ENCODE measurements at places on chromosomes 12 and 14.

- no peak for DNase-seq
These were observed 42.3 kb upstream of the ESRRB start for GRCh38 chr14:76333664-76334063.

DNA sequence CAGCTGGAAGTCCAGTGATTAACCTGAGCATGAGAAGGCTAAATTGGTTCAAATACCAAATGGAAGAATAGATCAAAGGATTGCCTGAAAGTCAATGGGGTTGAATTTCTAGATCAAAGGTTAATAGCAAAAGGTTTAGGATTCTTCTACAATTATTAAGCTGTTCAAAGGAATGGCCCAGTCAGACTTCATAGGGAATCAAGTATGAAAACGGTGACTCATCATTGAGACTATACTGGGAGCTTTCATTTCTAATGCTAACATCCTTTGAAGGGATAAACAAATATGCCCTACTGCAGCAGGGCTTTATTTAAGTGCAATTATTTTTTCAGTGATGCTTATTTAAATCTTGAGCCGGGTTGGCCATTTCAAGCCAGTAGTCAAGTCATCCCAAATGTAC lies 152.8 kb downstream of the RIMBP2 start:
- DNase-seq = no peak

DNA sequence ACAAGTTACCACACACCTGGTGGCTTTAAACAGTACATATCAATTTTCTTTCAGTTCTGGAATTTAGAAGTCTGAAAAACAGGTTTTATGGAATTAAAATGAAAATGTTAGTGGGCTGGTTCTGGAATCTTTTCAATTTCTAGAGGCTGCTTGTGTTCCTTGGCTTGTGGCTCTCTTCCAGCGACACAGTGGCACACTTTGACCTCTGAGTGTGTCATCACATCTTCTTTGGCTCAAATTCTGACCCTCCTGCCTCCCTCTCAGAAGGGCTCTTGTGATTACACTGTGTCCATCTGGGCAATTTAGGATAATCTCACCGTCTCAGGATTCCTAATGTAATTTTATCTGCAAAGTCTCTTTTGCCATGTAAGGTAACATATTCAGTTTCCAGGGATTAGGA lies 170.0 kb downstream of the PLCZ1 start:
- DNase-seq = no peak

DNA sequence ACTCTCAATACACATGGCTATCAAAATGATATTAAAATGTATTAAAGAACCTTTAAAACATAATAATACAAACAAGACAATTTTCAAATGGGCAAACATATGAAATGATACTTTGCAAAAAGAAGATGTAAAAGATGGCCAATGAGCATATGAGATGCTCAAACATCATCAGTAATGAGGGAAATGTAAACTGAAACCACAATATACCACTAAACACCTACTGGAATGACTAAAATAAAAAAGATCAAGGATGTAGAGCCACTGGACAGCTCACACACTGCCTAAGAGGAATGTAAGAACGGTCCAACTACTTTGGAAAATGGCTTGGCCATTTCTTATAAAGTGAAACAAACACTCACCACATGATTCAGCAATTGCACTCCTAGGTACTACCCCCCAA lies 97.2 kb upstream of the BBS10 start:
- DNase-seq = no peak

DNA sequence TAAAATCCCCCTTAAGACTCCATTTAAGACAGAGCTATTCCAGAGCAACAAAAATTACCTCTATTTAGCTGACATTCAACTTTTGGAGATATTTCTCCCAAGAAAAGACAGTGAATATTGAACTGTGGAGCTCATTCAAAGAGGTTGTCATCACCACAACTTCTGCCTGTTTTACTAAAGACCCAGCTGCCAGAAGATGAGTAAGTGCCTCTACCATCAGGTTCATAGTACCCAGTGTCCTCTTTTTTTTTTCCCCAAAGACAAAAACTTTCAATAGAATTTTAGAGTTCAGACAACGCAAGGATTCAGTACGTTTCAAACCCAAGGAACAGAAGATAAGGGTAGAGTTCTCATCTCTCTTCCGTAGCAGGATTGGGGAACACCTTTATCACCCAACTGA lies 461.3 kb downstream of the BCAT1 start:
- DNase-seq = no peak

GRCh38 chr12:14846042-14846587 lies 2.8 kb upstream of the ART4 start:
- DNase-seq = no peak

DNA sequence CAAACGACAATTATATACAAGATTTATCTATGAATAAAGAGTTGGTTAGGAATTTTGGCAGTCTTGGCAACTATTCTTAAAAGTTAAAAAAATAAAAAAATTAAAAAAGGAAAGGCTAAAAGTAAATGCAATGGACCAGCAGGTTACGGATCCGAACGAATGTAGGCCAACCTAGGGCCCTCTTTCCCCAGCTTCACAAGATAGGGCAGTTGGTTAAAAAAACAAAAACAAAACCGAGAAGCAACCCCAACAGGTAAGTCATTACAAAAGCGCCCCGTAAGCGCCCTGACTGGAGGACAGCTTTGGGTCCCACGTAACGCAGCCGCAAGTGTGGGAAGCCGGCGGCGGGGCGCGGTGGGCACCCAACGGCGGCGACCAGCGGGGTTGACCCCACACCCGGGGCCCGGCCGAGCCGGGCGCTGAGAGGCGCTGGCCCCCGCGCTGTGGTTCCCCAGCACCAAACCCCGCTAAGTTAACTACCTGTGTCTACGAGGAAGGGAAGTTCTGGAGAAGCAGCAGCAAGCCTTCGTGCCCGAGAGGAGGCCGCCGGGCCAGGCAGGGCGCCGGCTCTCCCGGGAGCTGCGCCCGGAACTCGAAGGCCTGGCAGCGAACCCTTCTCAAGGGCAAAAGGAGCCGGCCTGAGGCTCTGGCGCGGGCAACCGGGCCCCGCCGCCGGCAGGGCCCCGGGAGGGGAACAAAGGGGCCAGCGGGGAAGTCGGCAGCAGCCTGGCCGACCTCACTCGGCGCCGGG lies 882 bp downstream of the HECTD1 start:
- DNase-seq = no peak

GRCh38 chr12:12947902-12948301 lies 4.1 kb downstream of the GPRC5D start:
- DNase-seq = no peak

GRCh38 chr14:26078561-26078960 lies 519.3 kb downstream of the NOVA1 start:
- DNase-seq = no peak

DNA sequence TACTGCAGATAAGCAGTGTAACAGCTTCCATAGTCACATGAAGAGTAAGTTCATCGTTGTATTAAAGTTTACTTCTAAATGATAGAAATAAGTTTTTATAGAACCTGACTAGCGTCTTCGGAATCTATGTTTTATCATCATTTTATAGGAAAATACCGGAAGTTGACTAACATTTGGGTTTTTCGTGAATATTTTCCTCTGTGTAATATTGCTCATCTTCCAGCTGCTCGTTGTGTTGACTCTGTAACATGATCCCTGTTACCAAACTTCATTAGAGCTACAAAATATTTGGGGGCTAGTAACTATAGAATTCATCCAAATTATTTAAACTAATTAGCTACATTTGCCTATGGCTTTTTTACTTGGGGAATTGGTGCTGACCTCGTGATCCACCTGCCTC lies 37.2 kb downstream of the DDX51 start:
- DNase-seq = no peak

DNA sequence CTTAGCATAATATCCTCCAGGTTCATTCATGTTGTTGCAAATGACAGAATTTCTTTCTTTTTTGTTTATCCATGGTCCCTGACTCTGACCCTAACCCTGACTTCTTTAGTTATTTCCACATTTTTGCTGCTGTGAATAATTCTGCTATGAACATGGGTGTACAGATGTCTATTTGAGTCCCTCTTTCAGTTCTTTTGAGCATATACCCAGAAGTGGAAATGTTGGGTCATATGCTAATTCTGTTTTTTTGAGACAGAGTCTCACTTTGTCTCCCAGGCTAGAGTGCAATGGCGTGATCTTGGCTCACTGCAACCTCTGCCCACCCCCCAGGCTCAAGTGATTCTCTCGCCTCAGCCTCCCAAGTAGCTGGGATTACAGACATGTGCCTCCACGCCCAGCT lies 33.1 kb downstream of the KNTC1 start:
- DNase-seq = no peak
